ENCODE measurements at places on chromosomes 4 and X. TPM values are rescaled to one million over a fixed set of nuclear protein-coding genes. Genes with fewer than 3 reads are reported as not detected.

DNA sequence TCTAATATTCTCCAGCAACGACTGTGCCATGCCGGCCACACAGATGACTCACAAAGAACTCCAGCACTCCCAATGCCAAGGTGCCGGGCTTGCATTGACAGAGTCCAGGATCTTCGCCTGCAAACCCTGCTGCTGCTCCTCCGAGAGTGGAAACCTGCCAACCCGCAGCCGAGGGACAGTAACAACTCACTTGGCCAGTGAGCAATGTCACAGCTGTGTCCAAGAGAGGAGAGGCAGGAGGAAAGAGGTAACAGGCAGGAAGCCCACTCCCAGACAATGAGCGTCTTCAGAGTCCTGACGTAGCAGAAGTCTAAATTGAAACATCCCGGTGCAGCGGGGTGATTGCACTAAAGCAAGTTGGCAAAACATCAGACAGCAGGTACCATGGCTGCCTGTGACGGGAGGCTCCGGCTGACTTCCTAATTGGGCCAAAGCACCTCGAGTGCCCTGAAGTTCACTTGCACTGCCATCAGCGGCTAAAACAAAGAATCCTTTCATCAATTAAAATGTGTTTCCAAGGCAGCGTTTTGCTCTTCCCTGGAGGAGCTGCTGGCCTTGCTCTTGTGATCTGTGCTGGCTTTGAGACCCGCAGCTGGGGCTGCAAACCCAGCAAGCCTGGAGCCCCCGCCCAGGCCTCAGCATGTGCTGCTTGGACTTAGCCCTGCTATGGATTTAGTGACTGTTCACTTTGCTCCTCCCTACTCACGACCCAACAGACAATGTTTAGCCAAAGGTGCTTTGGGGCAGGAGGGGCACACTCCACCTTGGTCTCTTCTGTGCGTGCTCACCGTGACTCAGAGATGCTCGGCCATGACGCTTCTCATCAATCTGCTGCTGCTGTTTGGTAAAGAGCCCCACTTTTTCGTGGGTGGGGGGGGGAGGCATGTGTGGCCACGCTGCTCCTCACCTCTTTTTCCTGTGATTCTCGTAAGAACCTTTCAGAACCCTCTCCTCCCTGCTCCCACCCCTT lies 36.5 kb downstream of the DCTD start:
- no peaks in the 10 kb centered on the region for H3K27me3 ChIP-seq
- no peaks in the 10 kb centered on the region for H3K36me3 ChIP-seq
- peak overlapping the region; percentile 36 for H3K4me3 ChIP-seq
- peaks cover 6% of the 10 kb centered on the region for H3K4me1 ChIP-seq

DSPP gene
- not detected for total RNA-seq

IDUA gene
- 23.0 TPM for total RNA-seq

CFAP99 gene
- under 0.01 TPM for total RNA-seq

DNA sequence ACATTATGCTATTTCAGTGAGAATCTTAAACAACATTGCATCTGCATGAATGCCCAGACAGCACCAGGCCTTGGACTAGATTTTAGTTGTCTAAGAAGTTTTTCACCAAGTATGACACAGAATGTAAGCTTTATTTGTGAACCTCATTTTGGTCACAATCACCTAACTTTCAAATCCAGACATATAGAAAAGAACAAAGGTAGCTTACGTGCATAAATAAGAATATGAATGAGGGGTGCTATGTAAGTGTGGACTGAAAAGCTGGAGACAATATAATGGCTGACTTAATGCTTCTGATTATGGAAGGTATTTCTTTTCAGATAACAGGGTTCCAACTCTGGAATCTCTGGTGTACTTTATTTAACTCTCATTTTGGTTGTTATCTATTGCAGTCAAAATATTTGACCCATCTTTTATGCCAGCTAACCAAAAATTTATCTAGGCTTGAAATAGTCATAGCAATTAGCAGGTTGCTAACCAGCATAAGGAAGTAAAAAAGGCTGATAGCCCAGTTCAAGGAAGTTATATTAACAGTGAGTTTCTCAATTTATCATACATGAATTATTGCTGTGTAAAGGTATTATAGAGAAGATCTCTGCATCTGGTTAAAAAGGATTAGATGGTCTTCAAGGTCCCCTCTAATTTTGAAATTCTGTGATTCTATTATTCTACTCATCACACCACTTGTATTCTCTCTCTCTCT lies 36.5 kb downstream of the SLC7A11 start:
- no peak overlapping the region for H3K27ac ChIP-seq
- H3K4me3 ChIP-seq = no peak overlapping the region
- H3K27me3 ChIP-seq = no peaks in the 10 kb centered on the region

CD40LG gene
- total RNA-seq = not detected

DNA sequence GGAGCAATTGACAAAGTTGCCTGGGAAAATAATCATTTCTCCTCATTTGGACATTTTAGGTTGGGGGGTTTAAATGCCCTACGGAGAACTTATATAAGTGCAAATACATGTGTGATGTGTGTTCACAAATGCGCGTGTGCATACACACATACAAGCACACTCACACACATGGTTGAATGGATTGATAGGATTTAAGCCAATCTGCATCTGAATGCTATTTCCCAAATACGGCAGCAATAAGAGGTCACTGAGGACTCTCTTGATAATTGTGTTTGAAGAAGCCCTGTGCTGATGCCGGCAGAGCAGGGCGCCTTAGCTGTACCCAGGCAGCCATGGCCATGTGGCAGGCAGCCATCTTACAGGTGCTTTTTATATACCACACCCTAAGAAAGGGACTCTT lies 165.3 kb upstream of the LEF1 start:
- DNase-seq = no peak
- H3K27ac ChIP-seq = no peak overlapping the region
- H3K27me3 ChIP-seq = no peaks in the 10 kb centered on the region

XAGE2 gene
- not detected for total RNA-seq

GRCh38 chrX:16457239-16457638 lies 192.7 kb upstream of the S100G start:
- no peaks in the 10 kb centered on the region for H3K36me3 ChIP-seq
- H3K4me3 ChIP-seq = no peak overlapping the region
- no peak overlapping the region for H3K27ac ChIP-seq
- no peaks in the 10 kb centered on the region for H3K27me3 ChIP-seq
- peaks cover 3% of the 10 kb centered on the region for H3K4me1 ChIP-seq

RASSF6 gene
- total RNA-seq = not detected
